ENCODE measurements at places on chromosomes 2 and 18.

- DNase-seq, result no peak
Observed at GRCh38 chr2:176186024-176186423, 2.4 kb upstream of the HOXD1 start.

- peak; percentile 17 for DNase-seq
Observed at GRCh38 chr2:153871231-153872221, at the start of gene GALNT13. Gene GALNT13, plus strand, starts transcription at chr2:153871922.

DNA sequence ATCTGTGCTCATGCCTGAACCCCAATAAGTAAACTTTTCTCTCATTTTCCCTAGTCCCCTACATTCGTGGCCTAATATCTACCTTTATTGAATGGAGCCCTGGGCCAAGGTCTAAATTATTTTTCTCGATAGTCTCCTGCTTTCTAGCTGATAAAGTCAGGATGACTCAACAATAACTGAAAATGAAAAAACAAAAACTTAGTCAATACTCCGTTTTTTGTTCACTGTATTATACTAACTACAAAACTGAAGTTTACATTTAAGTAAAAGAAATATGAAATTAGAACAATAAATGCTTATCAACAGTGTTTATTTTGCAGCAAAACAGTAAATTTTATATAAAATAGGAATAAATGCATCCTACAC, 32.2 kb downstream of the AOX1 start:
- no peak for DNase-seq

DNA sequence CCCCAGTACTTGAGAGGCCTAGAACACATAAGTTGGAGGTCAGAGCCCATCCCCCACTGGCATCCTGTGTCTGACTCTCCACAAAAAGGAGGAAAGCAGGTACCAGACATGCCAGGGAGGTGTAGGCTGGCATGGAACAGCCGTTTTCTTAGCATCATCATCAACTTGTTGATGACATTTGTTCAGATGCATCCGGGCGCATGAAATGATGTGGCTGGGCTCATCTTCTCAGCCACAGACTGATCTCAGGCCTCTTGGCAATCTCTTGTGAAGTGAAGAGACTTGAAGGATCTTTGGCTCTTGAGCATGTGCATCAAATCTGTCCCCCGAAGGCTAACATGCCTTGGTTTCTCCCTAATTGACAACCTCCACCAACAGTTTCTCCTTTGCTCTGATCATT, 243.3 kb downstream of the TSN start:
- DNase-seq, result no peak

DNA sequence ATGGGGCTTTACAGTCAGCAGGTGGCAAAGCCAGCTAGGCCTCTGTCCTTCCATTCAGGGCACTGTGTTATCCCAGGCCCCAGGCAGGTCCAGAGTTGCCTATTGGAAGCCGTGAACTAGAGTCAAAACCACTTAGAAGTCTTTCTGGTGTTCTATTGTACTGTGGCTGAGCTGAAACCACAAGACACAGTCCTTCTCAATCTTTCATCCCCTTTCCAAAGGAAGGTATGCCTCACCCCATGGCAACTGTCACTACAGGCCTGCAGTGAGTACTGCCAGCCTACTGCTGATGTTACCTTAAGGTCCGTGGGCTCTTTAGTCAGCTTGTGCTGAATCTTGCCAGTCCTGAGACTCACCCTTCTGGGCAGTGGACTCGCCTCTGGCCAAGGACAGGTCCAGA, 181.6 kb downstream of the GULP1 start:
- DNase-seq, result no peak

DNA sequence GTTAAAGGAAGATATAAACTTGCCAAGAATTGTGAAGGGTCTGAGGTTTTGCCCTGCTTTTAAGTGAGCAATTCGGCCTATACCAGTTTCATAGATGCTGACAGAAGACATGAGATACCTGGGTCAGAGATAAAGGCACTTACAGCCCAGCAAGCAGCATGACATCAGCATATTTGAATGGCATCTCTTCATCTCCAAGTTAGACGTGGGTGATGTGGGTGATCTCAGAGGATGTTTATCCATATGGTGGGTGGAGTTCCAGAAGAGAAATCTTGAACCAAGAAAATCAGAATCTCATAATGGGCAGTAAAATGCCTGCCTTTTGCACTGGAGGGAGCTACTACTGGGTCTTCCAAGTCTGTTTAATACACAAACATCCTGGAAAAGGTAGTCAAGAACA, 44.7 kb downstream of the GYPC start:
- no peak for DNase-seq

- no peak for DNase-seq
Observed at GRCh38 chr18:57533006-57533867, 53.3 kb downstream of the FECH start.

DNA sequence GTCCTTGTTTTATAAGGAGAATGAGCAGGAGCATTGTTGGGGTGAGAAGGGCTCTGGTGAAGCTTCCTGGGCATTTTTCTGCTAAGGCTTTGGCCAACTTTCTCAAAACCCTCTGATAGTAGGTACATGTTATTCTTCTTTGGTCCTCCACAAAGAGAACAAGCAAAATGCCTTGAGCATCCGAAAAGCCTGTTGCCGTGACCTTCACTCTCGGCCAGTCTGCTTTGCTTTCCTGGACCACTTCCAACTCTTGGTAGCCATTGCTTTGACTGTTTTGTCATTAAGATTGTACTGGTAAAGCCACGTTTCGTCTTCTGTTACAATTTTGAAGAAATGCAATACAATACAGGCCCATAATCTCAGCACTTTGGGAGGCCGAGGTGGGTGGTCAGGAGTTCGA, 27.4 kb upstream of the ALLC start:
- DNase-seq, result no peak

DNA sequence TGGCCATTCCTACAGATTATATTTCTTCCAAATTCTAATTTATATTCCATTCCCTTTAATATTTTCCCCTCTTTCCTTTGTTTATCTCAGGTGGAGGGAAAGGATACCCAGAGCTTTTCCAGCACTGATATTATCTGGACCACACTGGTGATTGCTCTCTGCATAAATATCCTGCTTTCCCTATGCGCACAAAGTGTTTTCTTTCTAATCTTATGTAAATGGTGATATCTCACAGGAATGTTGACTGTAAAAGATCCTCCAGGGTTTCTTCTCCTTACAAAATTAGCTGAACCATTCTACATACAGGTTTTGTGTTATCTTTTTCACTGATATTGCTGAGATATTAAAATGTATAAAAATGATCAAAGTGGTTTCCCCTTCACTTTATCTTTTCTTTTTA, 59.1 kb upstream of the GALNT13 start:
- DNase-seq, result no peak

GRCh38 chr18:26435415-26436095, 112.8 kb downstream of the KCTD1 start:
- DNase-seq, result no peak

DNA sequence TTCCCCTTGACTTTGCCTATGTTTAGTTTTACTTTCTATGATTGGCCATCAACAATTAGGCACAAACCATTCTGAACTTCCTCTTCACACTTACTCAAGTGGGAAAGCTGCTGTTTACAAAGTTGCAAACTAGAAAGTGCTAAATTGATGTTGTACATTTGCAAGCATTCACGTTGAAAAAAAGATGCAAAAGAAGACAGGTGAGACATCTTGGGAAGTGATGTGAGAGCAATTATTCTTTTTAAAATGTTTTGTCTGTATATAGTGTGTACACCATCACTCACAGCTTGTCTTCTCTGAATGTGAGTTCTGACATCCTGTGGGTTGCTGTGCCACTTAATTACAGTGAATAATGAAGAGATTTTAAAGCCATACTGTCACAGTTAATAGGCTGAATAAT, 874.1 kb upstream of the LRATD1 start:
- DNase-seq, result no peak

DNA sequence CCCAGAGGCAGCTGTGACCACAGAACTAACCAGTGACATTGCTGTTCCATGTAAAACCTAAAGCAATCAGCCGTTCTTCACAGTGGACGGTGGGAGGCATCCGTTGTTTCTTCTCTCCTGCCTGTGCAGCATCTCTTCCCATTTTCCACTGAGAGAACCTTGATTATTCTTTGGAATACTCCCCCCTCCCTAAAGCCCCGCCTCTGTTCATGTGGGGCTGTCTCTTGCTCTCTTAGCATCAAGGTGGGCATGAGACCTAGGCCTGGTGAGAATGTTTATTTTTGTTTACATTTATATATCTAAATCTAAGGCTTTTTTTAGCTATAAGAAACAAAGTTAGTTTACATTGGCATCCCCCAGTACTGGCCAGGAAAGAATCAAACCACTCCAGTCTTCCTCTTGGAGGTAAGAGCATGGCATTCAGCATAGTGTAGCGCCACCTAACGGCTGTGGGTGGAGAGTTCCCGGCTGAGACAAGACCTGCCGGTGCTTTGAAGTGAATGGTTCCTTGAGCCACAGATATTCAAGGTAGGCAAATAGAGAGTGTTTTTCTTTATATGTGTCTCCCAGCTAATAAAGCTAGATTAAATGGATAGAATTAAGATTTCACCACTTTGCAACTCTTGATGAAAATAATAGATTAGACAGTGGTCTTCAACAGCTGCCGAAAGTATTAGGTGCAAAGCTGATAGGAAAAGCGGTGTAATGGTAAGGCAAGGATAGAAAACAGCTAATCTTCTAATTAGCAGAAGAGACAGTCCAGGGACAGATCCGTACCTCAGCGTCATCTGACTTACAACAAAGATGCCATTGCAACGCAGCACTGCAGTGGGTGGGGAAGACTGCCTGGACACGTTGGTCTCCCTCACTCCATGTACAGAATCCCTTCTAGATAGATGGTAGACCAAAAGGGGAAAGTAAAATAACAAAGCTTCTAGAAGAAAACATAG, 219.6 kb upstream of the RAB12 start:
- peak; percentile 46 for DNase-seq

DNA sequence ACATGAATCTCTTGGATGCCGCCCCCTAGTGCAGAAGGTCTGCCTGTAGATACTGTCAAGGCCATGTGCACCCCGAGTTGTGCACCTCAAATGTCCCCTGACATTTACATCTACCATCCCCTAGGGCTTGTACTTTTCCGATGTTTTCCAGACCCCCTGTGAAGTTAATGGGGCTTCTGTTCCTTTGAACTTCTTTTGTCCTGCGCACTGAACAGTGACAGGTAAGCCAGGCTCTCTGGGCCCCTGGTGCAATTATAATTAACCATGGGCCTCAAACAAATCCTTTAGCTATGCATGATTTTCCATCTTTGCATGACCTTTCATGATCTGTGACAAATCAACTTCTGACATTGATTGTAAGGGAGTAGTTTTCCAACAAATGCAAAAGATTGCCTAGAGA, 158.4 kb downstream of the FHOD3 start:
- DNase-seq, result no peak

GRCh38 chr2:236934166-236934565, 151.5 kb upstream of the COPS8 start:
- no peak for DNase-seq

DNA sequence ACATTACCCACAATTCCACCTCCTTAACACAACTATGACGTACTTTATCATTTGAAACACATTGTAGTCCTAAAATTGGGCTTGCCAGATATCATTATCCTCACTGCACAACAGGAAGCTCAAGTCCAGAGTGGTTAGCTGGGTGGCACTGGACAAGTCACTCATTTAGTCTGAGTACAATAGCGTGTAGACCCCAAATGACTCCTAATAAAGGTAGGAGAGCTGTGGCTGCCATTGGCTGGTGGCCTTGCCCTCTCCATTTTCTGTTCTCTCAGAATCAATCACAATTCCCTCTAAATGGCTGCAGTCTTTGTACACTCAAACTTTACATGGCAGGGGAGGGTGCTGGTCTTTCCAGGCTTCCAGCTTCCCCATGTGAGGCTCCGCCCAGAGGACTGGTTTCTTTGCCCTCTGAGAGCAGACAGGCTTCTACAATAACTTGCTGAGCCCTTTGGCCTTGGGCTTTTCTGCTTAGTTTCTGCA, 11.7 kb downstream of the PSTPIP2 start:
- no peak for DNase-seq

- DNase-seq, result no peak
Observed at GRCh38 chr18:45702708-45703265, 21.2 kb upstream of the SLC14A1 start.

- DNase-seq, result no peak
Observed at GRCh38 chr18:78981989-78982620, 2.5 kb downstream of the SALL3 start.

DNA sequence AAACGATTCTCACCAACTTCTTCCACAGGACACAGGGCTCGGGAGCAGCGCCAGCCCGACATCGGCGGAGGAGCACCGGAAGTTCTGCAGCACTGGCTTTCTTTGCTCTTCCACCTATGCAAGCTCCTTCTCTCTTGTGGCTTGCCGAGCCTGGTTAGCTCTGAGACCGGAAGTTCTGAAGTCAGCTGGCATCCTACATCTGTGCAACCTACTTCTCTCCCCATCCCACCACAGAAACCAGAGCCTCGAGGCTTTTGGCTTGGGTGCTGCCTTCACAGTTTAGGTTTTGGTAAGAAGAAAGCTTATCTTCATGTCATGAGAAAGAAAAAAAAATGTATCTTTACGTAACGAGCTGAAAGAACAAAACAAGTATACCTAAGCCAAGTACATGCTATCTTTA, 111.7 kb downstream of the ANKRD44 start:
- no peak for DNase-seq

GRCh38 chr2:201126308-201127151, 10.6 kb downstream of the CFLAR start:
- DNase-seq, result no peak

DNA sequence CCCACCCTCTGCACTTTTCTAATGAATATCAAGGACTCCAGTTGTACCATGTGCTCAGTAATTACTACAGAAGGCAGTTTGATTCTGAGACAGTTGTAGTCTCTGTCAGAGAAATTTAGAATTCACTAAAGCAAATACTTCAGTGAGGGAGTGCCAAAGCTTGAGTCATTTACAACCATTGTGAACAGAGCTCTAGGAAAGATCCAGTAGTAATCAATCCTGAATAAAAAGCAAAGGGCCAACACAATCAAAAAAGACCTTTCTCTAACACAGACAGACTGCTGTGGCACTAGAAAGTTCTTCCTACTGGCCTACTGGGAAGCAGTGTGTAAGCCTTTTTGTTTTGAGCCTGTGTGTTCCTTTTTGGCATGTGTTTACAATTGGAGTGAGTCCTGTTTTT, 135.6 kb upstream of the UNC80 start:
- DNase-seq, result no peak

DNA sequence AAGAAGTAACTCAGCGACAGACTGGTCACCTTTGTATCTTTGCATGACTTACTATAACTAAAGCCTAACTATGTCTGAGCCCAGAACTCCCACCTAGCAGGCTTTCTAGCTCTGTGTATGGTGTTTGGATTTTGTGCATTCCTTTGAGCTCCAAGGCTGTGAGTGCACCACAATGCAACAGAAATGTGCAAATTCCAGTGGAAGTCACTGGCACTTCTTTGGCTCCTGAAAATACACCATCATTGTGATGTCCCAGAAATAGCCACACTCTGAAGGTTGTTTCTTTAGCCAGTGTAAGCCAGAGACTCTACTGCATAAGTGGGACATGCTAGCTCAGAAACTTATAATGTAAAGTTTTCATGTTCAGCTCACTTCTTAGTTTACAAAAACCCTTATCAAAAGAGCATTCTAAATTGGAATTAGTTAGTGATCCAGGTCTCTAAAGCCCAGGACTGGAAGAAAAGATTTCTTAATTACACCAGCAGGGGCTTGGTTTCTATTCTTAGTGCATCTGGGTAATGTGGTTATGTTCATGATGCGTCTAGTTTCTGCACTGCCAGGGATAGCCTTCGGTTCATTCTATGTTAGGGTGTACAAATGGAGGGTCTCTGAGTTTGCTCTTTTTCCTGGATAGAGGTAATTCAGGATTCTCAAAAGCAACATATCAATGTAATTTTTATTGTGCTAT, 1239.5 kb upstream of the ZEB2 start:
- DNase-seq, result no peak

- DNase-seq, result no peak
Observed at GRCh38 chr2:76501641-76502040, 790.9 kb upstream of the GCFC2 start.

- DNase-seq, result no peak
Observed at GRCh38 chr2:100009743-100010142, 132.6 kb downstream of the AFF3 start.

Measured in fibroblast of skin of left quadriceps (primary cell).